ENCODE measurements at places on chromosomes 7 and 10.

- DNase-seq, result no peak
Observed at GRCh38 chr7:11480143-11480542, 351.9 kb downstream of the THSD7A start.

DNA sequence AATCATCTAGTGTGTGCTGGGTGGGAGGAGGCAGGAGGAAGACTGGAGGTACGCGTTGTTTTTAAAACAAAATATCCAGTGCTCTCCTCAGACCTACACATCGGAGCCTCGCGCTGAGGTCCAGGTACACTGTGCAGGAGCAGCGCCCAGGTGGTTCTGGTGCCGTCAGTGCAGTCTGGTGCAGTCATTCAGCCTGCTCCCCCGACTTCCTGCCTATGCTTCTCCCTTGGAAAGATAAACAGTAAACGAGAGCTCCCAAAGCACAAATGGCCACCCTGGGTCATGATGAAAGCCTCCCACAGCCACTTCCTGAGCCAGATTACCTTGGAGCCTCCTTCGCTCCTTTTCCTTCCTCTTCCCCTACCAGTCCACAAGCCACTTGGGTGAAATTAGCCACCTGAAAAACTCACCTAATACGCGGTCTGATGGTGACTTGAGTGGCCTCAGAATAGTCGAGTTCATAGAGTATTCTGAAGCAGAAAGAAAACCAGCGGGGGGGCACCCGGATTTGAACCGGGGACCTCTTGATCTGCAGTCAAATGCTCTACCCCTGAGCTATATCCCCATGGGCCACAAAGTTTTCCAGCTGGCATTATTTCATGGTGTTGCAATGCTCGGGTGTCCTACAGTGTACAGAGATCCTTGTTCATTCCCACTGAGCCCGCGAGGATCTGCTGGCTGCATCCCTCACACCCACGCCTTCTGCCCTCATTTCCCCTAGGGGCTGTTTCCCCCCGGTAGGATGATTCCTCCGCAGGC, 82.5 kb downstream of the ZNF467 start:
- no peak for DNase-seq

DNA sequence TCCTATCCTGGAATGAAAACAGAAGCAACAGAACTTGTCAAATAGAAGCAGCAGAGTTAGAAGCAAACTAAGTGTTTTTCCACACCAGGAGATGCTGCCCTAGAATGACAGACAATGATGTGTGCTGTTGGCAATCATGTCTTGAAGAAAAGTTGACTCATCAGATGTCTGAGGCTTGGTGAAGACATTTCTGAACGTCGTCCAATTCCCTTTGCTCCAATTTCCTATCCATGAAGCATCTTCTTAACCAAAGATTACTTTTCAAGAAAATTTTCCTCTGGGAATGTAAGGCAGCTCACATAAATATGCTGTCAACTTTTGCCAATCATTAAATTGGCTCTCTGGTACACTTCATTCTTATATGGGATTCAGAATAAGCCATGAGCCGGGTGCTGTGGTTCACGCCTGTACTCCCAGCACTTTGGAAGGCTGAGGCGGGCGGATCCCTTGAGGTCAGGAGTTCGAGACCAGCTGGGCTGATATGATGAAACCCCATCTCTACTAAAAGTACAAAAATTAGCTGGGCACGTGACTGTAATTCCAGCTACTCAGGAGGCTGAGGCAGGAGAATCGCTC, 34.6 kb downstream of the MALSU1 start:
- no peak for DNase-seq

- peak; percentile 46 for DNase-seq
Observed at GRCh38 chr7:150450491-150451001, at the start of gene GIMAP8. TSS of gene GIMAP8 (plus strand) at chr7:150450630. CDS start at chr7:150466699, 16,069 bp downstream.

- DNase-seq, result no peak
Observed at GRCh38 chr7:148609045-148609725, 18.6 kb downstream of the C7orf33 start.

GRCh38 chr7:15780271-15780670, 93.8 kb upstream of the MEOX2 start:
- no peak for DNase-seq

DNA sequence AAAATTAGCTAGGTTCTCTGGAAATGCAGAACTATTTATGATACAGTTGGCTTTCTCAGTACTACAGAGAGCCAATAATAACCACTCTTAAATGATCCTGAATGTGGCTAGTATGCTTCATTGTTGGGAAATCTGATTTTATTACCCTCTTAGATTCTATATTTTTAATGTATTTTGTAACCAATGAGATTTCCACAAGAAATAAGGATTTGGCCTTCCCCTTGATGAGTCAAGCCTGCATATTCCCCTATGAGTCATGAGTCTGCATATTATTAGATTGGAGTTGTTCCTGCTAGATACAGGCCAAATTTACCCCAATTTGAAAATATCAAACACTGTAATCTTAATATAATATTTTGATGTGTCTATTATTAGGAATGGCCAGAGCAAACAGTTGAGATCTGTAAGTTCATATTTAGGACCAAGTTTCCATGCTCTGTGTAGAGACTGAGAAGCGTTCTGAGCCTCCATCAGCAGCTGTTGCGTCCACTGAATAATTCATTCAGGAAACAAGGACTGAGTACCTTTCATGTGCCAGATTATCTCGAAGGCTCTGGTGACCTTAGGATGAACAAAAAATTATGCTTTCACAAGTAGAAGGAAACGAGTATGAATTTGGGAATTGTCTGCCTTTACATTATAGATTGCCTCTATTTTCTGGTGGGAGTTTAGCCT, 793.4 kb downstream of the NRG3 start:
- DNase-seq, result no peak

- no peak for DNase-seq
Observed at GRCh38 chr7:6032167-6032566, 991 bp downstream of the ANKRD61 start.

GRCh38 chr10:110701617-110701971, 57.5 kb downstream of the RBM20 start:
- no peak for DNase-seq

DNA sequence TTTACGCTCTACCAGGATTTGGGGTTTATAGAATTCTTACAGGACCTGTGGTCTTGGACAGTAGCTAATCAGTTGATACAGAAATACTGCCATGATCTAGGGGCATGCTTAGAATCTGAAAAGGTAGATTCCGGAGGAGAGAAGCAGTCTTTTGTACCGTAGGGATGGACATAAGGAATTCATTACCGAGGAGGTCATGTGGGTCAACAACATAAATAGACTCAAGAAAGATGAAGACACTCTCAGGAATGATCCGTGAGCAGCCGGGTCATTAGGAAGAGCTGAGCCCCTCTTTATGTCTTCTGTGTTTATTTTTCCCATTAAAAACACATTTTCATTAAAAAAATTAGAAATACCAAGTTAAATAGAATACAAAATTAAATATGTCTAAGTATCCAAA, 160.1 kb upstream of the TNS3 start:
- DNase-seq, result no peak

DNA sequence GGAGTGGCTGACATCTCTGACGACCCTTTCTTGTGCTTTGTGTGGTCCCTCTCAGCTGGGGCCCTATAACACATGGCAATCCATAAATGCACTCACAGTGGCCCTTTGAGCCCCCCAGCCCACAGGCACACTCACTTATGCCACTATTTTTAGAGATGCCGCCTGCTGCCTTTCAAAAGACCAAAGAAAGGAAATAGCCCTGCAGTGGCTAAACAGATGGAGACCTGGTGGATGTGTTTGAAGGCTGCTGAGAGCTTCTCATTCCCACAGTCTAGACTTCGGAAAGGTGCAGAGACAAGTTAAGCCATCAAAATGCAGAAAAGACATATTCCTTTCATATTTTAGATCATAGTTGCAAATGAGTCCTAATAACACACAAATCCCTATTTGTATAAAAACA, 42.0 kb upstream of the PDZD8 start:
- no peak for DNase-seq

DNA sequence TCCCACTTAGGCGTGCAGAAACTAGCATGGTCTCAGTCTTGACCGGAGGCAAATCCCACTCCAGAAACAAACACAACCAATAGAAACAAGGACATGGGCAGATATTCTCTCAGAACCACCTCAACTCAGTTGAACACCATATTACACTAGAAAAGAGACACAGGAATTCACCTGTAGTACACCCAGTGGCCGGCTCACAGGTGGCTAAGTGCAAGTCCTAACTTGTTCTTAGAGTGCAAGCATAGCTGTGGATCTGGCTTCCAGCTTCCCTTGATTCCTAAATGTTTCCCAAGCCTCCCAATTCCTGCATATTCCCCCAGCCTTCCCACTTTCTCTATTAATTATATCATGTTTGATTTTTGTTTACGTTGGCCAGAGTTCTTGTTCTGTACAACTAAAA, 164.4 kb downstream of the TPK1 start:
- no peak for DNase-seq

GRCh38 chr10:95260909-95261552, 29.8 kb downstream of the PDLIM1 start:
- DNase-seq, result no peak

DNA sequence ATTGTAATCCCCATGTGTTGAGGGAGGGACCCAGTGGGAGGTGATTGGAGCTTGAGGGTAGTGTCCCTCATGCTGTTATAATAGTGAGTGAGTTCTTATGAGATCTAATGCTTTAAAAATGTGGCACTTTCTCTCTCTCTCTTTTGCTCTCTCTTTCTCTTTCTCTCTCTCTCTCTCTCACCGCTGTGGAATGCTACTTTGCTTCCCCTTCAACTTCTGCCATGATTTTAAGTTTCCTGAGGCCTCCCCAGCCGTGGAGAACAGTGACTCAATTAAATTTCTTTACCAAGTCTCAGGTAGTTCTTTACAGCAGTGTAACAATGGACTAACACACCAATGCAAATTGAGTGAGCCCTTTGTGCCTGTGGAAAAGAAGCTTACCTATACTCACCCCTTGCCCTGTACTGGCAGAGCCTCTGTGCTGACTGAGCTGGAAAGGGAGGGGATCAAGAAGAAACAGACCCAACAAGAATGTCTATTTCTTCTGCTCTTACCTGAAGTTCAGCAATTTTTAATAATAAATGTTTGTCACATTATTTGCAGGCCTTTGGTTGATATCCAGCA, 642.5 kb upstream of the KCND2 start:
- no peak for DNase-seq

GRCh38 chr10:50358411-50358810, 107.1 kb upstream of the ASAH2 start:
- no peak for DNase-seq

DNA sequence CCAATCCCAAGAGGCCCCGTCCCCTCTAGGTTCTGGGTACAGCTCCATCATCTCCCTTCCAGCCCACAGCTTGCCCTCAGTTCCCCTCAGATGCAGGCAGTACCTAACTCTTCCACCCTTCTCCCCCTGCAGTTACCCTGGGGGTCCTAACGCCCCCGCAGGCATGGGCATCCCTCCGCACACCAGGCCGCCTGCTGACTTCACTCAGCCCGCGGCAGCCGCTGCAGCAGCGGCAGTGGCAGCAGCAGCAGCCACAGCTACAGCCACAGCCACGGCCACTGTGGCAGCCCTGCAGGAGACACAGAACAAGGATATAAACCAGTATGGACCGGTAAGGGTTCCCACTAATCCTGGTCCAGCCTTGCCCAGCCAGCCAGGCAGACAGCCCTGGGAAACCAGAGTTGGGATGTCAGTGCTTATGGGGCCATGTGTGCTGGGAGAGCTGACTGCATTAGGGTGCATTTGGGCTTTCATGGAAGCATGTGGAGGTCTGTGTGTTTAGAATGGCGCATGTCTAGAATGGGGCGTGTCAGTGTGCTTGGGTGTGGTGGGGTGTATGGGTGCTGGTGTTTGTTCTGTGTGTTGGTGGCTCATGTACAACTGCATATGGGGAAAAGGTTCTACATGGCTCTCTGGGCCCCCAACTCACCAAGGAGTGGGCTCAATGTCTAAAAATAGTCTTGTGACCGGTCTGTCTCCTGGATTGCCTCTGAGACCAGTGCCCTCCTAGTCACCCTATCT, 55.1 kb upstream of the PPIF start:
- DNase-seq, result no peak

DNA sequence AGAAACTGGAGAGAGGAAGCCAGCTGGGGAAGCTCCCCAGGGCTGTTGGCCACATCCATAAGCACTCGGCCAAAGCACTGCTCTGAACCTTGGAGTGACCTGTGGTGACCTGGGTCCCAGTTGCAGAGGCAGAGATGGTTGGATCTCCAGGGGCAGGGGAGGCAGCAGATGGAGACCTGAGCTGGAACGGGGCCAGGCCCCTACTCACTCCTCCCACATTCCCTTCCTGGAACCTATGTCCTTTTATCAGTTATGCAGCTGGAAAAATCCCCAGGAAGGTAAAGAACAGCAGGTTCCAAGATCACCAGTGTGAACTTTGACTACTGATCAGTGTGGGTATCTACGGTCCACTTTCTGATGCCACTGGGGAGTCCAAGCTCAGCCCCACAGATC, 9.6 kb upstream of the PNLIPRP2 start:
- no peak for DNase-seq

DNA sequence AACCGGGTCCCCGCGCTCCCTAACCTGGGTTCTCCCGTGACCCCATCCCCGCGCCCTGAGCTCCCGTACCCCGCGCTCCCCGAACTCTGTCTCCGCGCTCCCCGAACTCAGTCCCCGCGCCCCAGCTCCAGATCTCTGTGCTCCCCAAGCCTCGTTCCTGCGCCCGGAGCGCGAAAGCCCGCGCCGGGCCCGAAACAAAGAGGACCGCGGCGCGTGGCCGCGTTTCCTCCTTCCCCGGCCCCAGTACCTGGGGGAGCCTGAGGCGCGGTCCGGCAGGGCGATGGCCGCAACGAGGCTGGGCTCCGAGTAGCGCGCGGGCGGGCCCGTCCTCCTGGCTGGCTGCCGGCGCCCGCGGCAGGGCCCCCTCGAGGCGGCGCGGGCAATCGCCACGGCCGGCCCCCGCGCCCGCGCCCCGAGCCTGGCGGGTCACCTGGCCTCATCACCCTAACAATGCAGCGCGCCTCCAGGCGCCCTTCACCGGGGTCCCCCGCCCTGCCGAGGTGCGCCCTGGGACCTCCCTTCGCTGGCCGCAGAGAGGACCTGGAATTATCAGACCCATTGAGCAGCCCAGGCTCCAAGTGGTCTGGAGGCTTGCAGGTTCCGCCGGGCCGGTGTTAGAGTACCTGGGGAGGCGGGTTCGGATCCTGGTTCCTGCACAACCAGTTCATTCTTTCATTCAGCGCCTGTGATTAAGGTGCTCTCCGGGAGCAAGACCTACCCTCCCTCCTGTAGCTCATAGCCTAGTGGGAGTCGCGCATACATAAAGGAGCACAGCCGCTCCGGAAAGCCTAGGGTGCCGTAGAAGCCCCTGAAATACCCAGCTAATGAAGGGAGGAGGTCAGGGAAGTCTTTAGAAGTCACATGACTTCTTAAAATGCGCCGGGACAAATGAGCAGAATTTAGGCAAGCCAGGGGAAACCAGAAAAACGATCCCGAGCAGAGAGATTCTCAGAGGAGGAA, at the start of gene TNS3:
TSS of gene TNS3 (minus strand) at position 308 of the 960 bp plus-strand sequence. CDS start 142,475 bp downstream, outside the sequence.
- DNase-seq, result no peak
